ENCODE measurements at places on chromosomes 3 and 15. TPM values are rescaled to one million over a fixed set of nuclear protein-coding genes. Genes with fewer than 3 reads are reported as not detected.

Gene CYP1A2
- total RNA-seq = not detected

Gene CCDC54
- 0.30 TPM for total RNA-seq

Gene CCR8
- total RNA-seq = not detected

Gene MLF1
- 42.9 TPM for total RNA-seq

Gene C3orf22
- total RNA-seq = not detected

Gene CHRNA5
- 0.99 TPM for total RNA-seq

Gene PRR20G
- not detected for total RNA-seq

Gene ROBO2
- 196 TPM for total RNA-seq

Gene MCTP2
- 6.2 TPM for total RNA-seq

Gene RTP1
- total RNA-seq = 0.40 TPM

Gene KLHL24
- total RNA-seq = 71.9 TPM

Gene WDR72
- total RNA-seq = 0.10 TPM

Gene SNTN
- 0.50 TPM for total RNA-seq

Gene NOX5
- 0.22 TPM for total RNA-seq

Gene LTK
- 0.20 TPM for total RNA-seq

Gene GABRB3
- total RNA-seq = 79.5 TPM

Gene CASR
- 0.11 TPM for total RNA-seq

Gene CD86
- total RNA-seq = 3.6 TPM

Gene SLC2A2
- total RNA-seq = not detected

Gene CYP8B1
- not detected for total RNA-seq

Gene DPPA4
- 10.1 TPM for total RNA-seq

Gene ACSBG1
- total RNA-seq = 43.3 TPM

Gene RAD54L2
- total RNA-seq = 19.3 TPM

Gene ITPKA
- total RNA-seq = 0.89 TPM

Gene GRAMD1C
- 17.7 TPM for total RNA-seq

Gene CACNA1D
- total RNA-seq = 37.5 TPM

Gene KIF15
- total RNA-seq = 10.4 TPM

Gene EPHB3
- total RNA-seq = 9.3 TPM

Gene KNG1
- total RNA-seq = not detected

Gene CFAP92
- 3.8 TPM for total RNA-seq

Gene CELSR3
- 10.3 TPM for total RNA-seq

Gene GABRR3
- total RNA-seq = not detected

Gene IGF2BP2
- total RNA-seq = 59.3 TPM

Gene ZNF501
- total RNA-seq = 15.9 TPM

Gene TMIE
- total RNA-seq = 1.5 TPM

Gene ITGA11
- 9.0 TPM for total RNA-seq

Gene IL20RB
- 0.83 TPM for total RNA-seq

Gene OR4F15
- total RNA-seq = not detected

Gene GOLGA8T
- total RNA-seq = 0.83 TPM

Gene GOLGA8G
- not detected for total RNA-seq

Gene ADGRG7
- total RNA-seq = not detected

Gene TXNRD3
- total RNA-seq = 18.9 TPM

Gene CEMIP
- 257 TPM for total RNA-seq

Gene EPHA6
- total RNA-seq = 78.5 TPM

Gene ALCAM
- total RNA-seq = 265 TPM

Gene NEK11
- total RNA-seq = 42.1 TPM

Gene MYO5A
- 119 TPM for total RNA-seq

Gene C15orf61
- 11.5 TPM for total RNA-seq

Gene MUSTN1
- total RNA-seq = 4.5 TPM

Gene RHOA
- 331 TPM for total RNA-seq

Gene CCDC80
- 130 TPM for total RNA-seq

Gene AADAC
- total RNA-seq = not detected

Gene CCNDBP1
- total RNA-seq = 52.0 TPM

Gene GPR62
- total RNA-seq = 1.2 TPM

Gene SLC6A11
- 50.0 TPM for total RNA-seq

Gene GOLGA8S
- total RNA-seq = 1.1 TPM

Gene BUB1B
- total RNA-seq = 24.0 TPM
